Activated CD4-positive, CD25-positive, alpha-beta regulatory T cell (primary cell): ENCODE measurements at places on chromosomes 12 and 14.

DNA sequence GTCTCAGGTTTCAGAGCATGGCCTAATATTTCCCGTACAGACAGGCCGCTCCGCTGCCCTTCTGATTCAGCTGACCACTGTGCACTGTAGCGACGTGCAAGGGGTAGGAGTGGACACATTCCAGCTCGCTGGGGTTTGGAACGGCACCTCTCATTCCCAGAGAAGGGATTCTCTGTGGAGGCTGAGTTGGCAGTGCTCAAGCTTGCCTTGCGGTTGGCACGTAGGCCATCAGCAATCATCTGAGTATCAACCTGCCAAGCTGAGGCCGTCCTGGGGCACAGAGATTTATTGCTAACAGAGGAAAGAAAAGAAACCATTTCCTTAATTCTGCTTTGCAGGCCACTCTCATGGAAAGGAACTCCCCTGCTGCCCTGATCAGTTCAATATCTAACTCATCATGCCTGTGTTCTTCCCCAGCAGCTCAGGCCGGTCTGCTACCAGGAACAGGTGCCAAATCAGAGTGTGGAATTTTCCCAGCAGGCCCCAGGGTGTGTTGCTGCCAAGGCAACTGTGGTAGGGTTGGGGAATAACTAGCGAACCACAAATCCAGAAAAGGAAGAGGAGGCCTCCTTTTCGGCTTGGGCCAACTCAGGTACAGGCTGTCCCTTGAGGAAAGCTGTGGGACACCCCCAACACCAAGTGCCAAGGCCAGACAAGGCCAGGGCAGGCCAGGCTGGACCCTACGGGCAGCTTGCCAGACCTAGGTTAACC is 92.5 kb downstream of the SSPN start:
- DNase-seq = no peak

DNA sequence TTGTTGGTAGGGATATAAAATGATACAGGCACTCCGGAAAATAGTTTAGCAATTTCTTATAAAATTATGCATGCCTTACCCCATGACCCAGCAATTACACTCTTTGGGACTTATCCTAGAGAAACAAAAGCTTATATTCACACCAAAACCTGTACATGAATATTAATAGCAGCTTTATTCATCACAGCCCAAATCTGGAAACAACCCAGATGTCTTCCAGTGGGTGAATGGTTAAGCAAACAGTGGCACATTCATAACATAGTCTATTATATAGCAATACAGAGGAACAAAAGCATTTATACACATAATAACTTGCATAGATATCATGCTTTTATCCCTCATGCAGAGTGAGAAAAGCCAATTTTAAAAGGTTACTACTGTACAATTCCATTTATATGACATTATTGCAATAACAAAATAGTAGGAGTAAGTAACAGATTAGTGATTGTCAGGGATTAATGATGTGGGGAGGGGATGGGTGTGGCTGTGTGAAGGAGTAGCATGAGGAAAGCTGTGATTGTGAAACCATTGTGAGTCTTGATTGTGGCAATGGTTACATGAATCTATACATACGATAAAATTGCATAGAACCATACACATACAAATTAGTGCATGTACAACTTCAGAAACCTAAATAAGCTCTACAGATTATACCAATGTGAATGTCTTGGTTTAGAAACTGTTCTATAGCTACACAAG is 363.1 kb upstream of the OR4E1 start:
- DNase-seq = no peak

DNA sequence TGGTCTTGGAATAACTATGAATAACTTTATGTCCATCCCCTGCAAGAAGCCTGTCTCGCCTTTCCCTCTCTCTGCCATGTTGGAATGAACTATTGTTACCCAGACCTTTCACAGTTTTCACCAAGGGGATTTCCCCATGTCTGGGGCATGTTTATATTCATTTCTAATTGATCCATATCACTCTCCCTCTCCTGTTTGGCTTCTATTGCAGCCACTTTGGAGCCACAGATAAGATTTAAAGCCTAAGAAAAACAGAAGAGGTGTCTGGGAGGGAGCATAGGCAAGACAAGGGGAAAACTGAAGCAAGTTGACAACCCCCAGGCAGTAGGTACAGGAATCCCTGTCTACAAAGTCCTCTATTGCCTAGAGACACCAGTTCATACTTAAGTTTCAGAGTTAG is 41.0 kb upstream of the FOXJ2 start:
- DNase-seq = no peak

- no peak for DNase-seq
Measured at GRCh38 chr14:59454139-59454538, 11.0 kb downstream of the GPR135 start.

GRCh38 chr12:2941524-2941923 is 17.7 kb upstream of the TEAD4 start:
- DNase-seq = no peak

- no peak for DNase-seq
Measured at GRCh38 chr12:13026286-13026685, 17.9 kb upstream of the FAM234B start.

- DNase-seq = no peak
Measured at GRCh38 chr14:39015360-39015961, 87.6 kb downstream of the SEC23A start.

GRCh38 chr14:95222151-95222631 is 64.9 kb upstream of the DICER1 start:
- no peak for DNase-seq

GRCh38 chr14:50600849-50601248 is 40.9 kb downstream of the ATL1 start:
- no peak for DNase-seq

DNA sequence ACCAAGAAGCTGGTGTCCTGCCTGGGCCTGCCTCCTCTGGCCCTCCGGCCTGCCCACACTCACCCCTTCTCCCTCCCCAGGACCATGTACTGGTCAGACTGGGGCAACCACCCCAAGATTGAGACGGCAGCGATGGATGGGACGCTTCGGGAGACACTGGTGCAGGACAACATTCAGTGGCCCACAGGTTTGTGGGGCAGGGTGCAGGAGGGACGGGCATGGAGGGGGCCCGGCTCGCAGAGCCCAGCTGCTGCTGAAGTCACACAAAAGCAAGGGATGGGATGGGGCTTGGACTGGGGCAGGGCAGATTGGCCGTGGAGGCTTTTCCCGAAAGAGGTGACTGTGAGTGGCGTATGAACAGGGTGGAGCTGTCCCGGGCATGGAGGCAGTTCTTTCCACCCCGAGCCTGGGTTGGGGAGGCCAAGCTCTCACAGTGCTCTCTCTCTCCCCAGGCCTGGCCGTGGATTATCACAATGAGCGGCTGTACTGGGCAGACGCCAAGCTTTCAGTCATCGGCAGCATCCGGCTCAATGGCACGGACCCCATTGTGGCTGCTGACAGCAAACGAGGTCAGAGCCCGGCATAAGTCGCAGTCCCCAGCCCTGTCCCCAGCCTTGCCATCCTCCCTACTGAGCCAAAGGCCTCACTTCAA is 7.8 kb upstream of the NXPH4 start:
- DNase-seq = no peak

GRCh38 chr12:25695574-25695973 is 142.5 kb upstream of the LMNTD1 start:
- no peak for DNase-seq

- DNase-seq = no peak
Measured at GRCh38 chr12:119547001-119547400, 46.6 kb upstream of the TMEM233 start.

GRCh38 chr12:81863406-81863805 is 104.3 kb upstream of the PPFIA2 start:
- DNase-seq = no peak

- no peak for DNase-seq
Measured at GRCh38 chr14:101922866-101923265, 41.5 kb upstream of the DYNC1H1 start.

DNA sequence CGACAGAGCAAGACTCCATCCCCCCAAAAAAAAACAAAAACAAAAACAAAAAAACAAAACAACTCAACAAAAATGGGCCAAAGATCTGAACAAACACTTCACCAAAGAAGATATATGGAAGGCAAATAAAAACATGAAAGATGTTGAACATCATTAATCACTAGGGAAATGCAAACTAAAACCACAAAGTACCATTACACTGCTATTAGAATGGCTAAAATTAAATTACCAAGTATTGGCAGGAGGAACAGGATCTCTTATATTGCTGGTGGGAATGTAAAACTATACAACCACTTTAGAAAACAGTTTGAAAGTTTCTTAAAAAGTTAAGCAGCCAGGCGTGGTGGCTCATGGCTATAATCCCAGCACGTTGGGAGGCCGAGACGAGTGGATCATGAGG is 12.9 kb downstream of the SOS2 start:
- no peak for DNase-seq

DNA sequence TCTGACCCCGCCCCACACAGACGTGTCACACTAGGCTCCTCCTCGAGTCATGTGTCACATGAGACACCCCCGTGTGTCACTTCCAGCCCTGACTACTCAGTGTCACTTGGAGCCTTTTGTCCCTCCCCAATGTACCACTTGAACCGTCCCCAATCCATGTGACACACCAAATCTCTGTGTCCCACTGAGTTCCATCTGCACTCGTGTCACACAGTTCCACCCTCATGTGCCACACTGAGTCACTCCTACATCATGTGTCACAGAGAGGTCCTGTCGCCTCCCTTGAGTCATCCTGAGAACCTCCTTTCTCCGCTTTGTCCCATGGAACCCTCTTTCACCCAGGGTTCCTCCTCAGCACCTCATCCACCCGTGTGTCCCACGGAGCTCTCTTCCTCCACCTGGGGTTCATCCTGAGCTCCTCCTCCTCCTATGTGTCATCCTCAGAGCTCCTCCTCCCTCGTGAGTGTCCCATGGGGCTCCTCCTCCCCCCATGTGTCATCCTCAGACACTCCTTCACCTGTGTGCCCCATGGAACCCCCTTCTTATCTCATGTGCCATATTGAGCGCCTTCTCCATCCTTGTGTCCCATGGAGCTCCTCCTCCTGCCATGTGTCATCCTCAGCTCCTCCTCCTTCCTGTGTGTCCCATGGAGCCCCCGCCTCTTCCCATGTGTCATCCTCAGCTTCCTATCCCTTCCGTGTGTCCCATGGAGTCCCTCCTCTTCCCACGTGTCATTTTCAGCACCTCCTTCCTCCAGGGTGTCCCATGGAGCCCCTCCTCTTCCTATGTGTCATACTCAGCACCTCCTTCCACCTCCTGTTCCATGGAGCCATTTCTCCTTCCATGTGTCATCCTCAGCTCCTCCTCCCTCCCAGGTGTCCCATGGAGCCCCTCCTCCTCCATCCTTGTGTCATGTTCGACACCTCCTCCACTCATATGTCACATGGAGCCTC is 32.0 kb downstream of the RTL1 start:
- no peak for DNase-seq

GRCh38 chr12:27024291-27024690 is 1.9 kb downstream of the MED21 start:
- DNase-seq = no peak

DNA sequence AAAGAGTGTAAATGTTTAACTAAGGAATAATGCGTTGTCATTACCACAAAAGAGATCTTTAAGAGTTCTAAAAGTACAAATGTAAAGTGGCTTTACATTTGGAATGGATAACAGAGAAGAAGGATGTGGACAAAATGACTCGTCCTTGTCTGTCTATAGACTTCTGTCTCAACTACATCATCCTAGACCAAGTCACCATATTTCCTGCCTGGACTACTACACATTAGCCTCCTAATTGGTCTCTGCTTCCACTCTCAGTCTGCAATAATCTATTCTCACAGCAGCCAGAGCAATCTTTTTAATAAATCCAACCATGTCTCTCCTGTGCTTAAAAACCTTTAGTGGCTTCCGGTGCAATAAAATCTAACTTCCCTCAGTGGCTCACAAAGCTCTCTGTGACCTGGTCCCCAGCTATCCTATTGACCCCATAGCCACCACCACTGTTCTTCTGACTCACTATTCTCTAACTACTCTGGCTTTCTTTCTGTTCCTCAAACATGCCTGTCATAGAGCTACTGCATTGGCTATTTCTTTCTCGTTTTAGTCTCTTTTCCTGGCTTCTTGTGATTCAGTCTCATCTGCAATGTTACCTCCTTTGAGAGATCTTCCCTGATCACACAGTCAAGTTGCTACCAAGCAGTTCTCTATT is 91.1 kb downstream of the MYF5 start:
- no peak for DNase-seq

- no peak for DNase-seq
Measured at GRCh38 chr14:88049266-88049665, 44.3 kb downstream of the GPR65 start.

DNA sequence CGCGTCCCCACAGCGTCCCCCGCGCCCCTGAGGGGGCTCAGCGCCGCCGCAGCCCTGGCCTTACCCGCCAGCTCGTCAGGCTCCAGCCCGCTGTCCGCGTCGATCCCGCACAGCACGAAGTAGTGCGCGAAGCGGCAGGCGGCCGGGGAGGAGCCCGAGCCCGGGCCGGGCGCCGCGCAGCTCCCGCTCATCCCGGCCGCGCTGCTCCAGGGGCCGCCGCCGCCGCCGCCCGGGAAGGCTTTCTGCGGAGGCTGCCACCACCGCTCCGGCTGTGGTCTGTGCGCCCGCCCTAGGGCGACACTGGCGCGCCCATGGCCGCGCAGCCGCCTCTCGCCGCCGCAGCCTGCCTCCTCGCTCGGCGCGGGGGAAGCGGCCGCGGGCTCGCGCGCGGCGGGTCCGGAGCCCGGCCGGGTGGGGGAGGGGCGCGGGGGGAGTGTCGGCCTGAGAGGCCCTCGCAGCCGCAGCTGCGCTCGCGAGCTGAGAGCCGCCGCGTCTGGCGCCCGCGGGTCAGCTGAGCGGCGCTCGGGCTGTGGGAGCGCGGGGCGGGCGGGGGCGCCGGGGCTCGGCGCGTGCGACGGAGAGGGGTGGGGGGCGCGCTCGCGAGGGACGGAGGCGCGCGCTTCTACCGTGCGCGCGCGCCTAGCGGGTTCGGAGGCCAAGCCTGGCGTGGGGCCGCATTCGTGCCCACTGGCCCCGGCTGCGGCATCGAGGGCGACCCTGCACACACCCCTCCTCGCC is at the start of gene DENND5B:
DENND5B (minus strand) TSS at position 495 of the 738 bp plus-strand sequence; CDS start at position 191, 304 bp downstream.
- DNase-seq = no peak

- DNase-seq = no peak
Measured at GRCh38 chr12:115273456-115273855, 589.5 kb upstream of the TBX3 start.

- DNase-seq = no peak
Measured at GRCh38 chr14:100732766-100733100, 6.0 kb downstream of the DLK1 start.

DNA sequence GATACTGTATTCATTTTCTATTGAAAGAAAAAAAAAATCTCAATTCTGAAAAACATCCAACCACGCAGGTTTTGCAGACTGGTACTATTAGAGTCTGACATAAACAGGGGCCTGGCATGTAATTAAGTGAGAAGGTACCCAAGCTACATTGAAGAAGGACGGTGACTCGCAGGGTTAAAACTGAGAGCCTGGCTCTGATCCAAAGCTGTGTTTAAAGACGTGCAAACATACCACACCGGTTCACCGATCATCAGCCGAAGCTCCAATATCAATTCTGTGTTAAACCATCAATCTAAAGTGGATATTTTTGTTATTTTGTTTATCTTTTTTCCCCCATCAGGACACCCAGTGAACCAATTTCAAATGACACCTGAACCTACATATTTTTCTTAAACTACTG is 108.1 kb upstream of the DIO3 start:
- DNase-seq = no peak

- DNase-seq = no peak
Measured at GRCh38 chr12:77745624-77746023, 85.1 kb upstream of the NAV3 start.

GRCh38 chr12:87756111-87756510 is 273.1 kb downstream of the C12orf50 start:
- DNase-seq = no peak

- no peak for DNase-seq
Measured at GRCh38 chr12:120735181-120735580, 9.6 kb downstream of the ACADS start.
